ENCODE measurements at places on chromosomes 5 and 9.

DNA sequence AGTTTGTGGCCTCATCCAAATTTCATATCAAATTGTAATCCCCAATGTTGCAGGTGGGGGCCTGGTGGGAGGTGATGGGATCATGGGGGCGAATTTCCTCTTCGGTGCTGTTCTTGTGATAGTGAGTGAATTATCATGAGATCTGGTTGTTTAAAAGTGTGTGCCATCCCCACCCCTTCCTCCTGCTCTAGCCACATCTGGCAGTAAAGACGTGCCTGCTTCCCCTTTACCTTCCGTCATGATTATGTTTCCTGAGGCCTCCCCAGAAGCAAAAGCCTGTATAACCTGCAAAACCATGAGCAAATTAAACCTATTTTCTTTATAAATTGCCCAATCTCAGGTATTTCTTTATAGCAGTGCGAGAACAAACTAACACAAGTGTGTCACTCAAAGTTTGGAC lies 71.0 kb upstream of the MOCS2 start:
- DNase-seq, result no peak

DNA sequence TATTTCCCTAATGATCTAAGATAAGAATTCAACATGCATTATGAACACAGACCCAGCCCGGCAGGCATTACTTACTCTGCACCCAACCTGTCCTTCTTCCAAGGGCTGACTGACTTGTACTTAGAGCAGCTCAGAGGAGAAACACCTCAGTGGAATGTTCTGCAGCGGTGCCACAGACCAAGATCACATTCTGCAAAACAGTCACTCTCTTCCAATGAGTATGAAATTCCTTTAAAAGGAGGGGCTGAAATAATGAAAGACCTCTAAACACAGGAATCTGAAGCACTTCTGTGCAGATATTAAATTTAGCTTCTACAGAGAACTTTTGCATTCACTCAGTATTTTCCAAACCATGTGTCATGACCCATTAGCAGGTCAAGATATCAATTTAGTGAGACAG lies 172.9 kb downstream of the ZDHHC21 start:
- DNase-seq, result no peak

DNA sequence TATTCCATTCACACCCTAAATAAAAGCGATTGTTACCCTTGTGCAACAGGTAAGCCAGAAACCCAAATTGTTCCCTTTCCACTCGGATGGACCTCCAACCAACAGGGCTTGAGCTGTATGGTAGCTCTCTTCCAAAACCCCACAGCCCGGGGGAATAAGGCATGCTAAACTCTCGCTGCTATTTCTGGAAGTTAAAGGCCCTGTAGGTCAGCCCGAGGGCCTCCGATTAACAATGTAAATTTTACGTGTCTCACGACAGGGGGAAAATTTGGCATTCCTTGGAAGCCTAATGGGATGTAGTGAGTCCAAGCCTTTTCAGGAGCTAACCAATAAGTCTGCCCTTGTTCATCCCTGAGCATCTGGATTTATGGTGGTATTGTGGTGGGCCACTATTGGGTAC lies 26.0 kb downstream of the CNOT8 start:
- no peak for DNase-seq

DNA sequence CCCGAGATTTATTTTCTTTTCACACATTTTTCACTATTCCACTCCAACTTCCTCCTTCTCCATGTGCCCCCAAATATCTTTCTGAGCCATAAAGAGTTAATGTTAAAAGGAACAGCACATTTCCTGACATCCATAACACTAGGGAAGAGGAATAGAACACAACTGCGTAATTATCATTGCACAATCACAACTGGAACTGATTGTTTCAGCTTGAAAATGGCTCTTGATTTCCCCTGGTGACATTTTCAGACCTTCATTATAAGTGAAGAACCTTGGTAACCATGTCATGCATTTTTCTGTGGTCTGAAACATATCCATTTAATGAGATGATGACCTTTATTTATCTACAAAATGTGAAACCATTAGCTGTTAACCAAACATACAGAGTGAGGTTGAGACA lies 82.4 kb downstream of the PCSK1 start:
- DNase-seq, result no peak

DNA sequence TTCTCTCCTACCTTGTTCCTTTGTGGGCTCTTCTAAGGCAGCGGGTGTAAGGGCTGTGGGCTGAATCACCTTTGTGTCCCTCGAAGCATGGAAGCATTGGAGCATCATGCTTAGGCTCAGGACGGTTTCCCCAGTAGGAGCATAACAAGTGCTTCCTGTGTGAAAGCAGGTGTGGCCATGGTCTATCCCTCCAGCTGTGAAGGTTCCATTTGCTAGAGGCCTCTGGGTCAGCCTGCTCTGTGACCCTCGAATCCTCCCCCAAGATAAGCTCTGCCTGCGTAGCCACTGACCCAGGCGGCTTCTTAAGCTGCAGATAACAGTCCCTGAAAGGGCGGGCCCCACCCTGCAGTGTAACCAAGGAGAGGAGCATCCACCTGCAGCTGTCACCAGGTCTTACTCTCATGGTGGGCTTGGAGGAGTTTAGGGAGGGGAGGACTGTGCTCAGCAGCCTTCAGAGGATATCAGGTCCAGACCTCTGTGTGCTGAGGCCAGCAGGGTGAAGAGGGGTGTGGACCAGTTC lies 8.4 kb upstream of the NDST1 start:
- no peak for DNase-seq

- no peak for DNase-seq
Measured at GRCh38 chr9:136193127-136193890, 11.6 kb downstream of the LHX3 start.

- DNase-seq, result no peak
Measured at GRCh38 chr5:140217299-140218026, 42.5 kb downstream of the CYSTM1 start.

- no peak for DNase-seq
Measured at GRCh38 chr5:125298746-125299379, 552.4 kb upstream of the ZNF608 start.

DNA sequence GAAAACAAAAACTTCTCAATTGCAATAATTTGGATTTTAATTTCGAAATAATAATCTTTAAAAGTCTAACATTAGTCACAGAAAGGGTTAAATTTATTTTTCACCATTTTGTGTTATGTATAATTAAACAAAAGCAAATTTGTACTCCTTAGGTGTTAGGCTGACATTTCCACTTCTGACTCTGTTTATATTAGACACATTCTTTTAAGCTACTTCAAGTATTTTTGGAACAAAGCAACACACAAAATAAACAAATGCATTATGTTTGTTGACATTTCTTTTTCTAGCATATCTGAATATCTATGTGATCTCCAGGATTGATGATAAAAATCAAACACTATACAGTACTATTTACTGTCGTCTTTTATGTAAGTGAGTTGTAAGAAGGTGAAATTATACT lies 44.3 kb upstream of the NIPBL start:
- no peak for DNase-seq

- DNase-seq, result no peak
Measured at GRCh38 chr9:33952066-33952465, 96.6 kb downstream of the UBAP2 start.

DNA sequence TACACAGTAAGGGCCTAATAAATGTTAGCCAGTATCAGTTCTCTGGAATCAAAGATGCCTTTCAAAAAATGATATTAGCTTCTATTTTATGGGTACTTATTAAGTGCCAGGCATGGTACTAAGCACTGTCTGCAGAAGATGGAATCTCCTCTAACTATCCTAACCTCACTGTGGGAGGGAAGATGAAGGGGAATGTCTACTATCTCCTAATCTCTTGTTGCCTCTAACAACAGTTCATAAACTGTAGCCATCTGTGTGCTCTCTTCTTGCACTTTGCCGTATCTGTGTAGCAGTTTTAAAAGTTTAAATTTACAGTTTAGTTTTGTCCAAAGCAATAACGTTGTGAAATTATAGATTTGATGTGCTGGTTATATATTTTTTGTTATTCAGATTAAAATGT lies 99.6 kb upstream of the CCDC112 start:
- DNase-seq, result no peak

- DNase-seq, result no peak
Measured at GRCh38 chr9:135083241-135083810, 4.1 kb upstream of the OLFM1 start.

GRCh38 chr9:129486756-129487657 lies 133.9 kb downstream of the C9orf50 start:
- no peak for DNase-seq

GRCh38 chr9:26565118-26565517 lies 327.5 kb downstream of the CAAP1 start:
- no peak for DNase-seq

GRCh38 chr5:17359451-17360011 lies 138.5 kb upstream of the TAF11L2 start:
- DNase-seq, result no peak

DNA sequence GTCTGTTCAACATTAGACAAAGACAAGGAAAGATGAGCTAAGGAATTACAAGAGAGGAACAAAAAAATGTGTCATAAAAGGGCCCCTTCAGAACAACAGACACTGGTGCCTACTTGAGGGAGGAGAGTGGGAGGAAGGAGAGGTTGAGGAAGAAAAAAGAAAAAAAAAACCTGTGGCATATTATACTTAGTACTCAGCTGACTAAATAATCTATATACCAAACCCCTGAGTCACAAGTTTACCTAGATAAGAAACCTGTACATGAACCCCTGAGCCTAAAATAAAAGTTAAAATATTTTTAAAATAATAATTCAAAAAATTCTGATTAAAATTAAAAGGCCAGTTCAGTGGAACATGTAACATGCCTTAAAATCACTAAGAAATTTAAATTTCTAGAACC lies 107.3 kb downstream of the MTREX start:
- no peak for DNase-seq

DNA sequence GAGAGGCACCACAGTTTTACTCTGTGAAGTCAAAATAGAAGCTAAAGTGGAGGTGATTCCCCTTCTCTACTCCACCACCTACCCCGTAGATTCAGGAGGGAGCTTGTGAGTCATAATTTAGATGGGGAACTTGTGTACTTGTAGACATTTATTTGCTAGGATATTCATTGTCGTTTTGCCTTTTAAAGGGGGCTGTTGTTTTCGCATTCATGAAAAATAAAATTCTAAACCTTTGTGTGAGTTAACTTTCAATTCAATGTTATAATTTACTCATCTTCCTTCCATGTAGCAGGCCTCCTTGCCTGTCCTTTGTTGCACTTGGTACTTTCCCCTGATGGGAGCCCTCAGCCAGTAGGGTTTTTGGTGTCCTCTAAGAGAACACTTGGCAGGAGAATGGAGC lies 22.0 kb downstream of the SECISBP2 start:
- DNase-seq, result no peak

DNA sequence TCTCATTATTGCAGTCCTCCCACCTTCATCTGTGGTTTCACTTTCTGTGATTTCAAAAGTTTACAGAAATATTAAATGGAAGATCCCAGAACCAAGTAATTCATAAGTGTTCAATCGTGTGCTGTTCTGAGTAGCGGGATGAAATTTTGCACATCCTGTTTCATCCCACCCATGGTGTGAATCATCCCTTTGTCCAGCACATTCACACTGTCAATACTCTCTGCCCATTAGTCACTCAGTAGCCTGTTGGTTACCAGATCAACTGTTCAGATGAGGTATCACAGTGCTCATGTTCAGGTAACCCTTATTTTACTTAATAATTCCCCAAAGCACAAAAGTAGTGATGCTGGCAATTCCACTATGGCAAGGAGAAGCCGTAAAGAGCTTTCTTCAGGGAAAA lies 26.8 kb downstream of the FAM81B start:
- no peak for DNase-seq

DNA sequence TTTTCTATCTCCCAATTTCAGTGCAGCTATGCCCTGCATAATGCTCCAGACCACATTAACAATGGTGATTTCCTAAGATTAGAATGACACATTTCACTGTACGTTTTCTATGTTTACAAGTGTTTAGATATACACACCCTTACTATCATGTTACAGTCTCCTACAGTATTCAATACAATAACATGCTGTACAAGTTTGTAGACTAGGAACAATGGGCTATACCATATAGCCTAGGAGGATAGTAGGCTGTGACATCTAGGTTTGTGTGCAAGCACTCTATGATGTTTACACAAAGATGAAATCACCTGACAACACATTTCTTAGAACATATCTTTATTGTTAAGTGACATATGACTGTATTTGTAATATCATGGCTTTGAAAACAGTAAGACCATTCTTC lies 1435.6 kb upstream of the NUDT12 start:
- no peak for DNase-seq

- DNase-seq, result no peak
Measured at GRCh38 chr5:147554261-147554817, 44.5 kb upstream of the DPYSL3 start.

DNA sequence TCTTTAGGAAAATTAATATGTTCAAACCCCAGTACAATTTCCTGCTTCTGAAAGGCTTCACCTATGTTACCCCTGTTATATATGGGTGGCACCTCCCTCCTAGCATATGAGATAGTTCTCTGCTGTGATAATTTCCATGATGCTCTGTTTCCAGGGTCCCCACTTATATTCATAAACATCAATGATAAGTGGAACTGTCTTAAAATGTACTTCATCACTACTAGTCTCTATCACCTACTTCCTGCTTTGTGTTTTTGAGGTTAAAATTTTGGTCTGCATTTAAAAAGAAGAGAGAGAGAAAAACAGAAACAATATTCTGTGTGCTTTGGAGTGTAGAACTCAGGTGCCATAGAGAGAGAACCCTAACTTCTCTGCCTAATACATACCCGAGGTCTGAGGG lies 234.7 kb downstream of the HTR1A start:
- no peak for DNase-seq

- no peak for DNase-seq
Measured at GRCh38 chr9:124210697-124211096, 47.1 kb upstream of the NEK6 start.

- no peak for DNase-seq
Measured at GRCh38 chr5:96509721-96510350, 76.8 kb upstream of the PCSK1 start.

DNA sequence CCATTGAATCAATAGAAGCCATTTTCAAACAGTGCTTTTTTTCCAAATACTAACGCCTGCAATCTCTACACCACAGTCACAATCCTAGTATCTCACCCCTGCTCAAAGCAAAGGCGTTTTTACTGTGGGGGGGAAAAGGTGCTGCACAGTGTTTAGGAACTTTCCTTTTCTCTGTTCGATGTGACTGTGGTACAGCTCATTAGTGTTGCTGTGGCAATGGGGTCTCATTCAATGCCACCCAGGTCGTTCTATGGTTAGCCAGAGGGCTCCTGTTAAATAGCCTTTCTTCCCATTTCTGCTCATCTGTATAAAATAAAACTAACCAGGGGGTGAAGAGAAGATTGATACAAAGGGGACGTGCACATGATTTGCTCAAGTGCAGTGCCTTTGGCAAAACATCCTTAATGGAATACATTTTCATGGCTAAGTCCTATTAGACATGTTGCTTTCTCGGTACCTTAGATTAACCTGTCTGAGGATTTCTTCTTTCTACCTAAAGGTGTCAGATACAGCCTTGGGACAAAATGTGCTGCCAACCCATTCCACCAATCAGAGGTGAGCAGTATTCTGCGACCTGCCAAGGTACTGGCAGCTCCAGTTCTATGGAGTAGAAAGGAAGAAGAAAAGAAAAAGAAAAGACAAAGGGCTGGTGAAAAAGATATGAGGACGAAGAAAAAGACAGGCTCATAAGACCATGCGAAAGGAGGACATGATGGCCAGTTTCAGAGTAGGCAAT lies 651.4 kb upstream of the DMAC1 start:
- DNase-seq, result no peak
